Smooth muscle cell of bladder (primary cell): ENCODE measurements at places on chromosomes 5 and 9. TPM values are rescaled to one million over a fixed set of nuclear protein-coding genes. Genes with fewer than 3 reads are reported as not detected.

LCN12 gene
- total RNA-seq, result 0.28 TPM in 1 of 2 replicates, not detected in the other

SERF1A gene
- 2.4 and 4.5 TPM in 2 replicates for total RNA-seq

RAB24 gene
- total RNA-seq, result 25.7 and 28.5 TPM in 2 replicates

OLFM1 gene
- total RNA-seq, result 3.9 and 5.5 TPM in 2 replicates

FABP6 gene
- not detected in 2 replicates for total RNA-seq

NOP16 gene
- total RNA-seq, result 10.0 and 16.5 TPM in 2 replicates

HAPLN1 gene
- 0.28 and 0.55 TPM in 2 replicates for total RNA-seq

INSL4 gene
- not detected in 2 replicates for total RNA-seq

KCNV2 gene
- not detected in 2 replicates for total RNA-seq

SMIM33 gene
- not detected in 2 replicates for total RNA-seq

CARTPT gene
- total RNA-seq, result not detected in 2 replicates

TMEM171 gene
- 0.46 and 1.1 TPM in 2 replicates for total RNA-seq

C9 gene
- 0.18 TPM in 1 of 2 replicates, not detected in the other for total RNA-seq

PCDHA13 gene
- total RNA-seq, result under 0.01 and 0.09 TPM in 2 replicates

AMACR gene
- 7.4 and 8.1 TPM in 2 replicates for total RNA-seq

PCDHA1 gene
- under 0.01 TPM in 2 replicates for total RNA-seq

CFAP90 gene
- 0.18 TPM in 1 of 2 replicates, not detected in the other for total RNA-seq

LRRC14B gene
- not detected in 2 replicates for total RNA-seq

GRM6 gene
- not detected in 2 replicates for total RNA-seq
